ENCODE measurements at places on chromosomes 4 and X.

GRCh38 chrX:43176686-43177085, 398.7 kb upstream of the PPP1R2C start:
- DNase-seq, result no peak

DNA sequence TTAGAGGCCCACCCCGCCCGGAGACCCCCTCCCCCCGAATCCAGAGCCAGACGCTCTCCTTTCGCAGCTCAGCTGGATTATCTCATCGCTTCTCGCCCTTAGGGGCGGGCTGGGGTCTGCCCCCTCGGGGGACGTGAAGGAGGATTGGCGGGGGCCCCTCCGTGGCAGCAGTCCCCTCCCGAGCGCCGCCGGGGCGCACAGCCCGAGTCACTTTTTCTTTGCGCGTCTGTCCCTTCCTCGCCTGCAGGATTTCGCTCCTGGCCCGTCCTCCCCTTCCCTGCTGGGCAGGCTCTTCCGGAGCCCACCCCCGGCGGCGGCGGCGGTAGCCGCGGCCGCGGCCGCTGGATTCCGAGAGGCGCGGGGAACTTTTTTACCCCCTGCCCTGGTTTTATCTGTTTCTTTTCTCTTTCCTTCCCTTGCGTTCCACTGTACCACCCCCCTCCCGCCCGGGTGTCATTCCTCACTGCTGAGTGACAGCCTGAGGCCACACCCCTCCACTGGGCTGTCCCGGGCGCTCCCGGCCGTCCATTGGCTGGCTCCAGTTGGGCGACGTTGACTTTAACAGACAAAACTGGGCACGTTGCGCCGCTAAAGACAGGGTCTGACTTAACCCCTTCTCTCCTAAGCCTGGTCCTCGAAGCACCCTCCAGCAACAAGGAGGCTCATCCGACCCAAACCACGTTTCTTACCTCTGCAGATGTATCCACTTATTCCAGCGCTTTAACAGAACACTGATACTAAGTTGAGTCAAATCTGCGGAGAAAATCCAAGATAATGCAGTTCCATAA, 492 bp upstream of the NKX3-2 start:
- no peak for DNase-seq

- no peak for DNase-seq
Measured at GRCh38 chr4:32752962-32753361, 2032.8 kb downstream of the PCDH7 start.

- no peak for DNase-seq
Measured at GRCh38 chr4:29717287-29718057, 1002.7 kb upstream of the PCDH7 start.

DNA sequence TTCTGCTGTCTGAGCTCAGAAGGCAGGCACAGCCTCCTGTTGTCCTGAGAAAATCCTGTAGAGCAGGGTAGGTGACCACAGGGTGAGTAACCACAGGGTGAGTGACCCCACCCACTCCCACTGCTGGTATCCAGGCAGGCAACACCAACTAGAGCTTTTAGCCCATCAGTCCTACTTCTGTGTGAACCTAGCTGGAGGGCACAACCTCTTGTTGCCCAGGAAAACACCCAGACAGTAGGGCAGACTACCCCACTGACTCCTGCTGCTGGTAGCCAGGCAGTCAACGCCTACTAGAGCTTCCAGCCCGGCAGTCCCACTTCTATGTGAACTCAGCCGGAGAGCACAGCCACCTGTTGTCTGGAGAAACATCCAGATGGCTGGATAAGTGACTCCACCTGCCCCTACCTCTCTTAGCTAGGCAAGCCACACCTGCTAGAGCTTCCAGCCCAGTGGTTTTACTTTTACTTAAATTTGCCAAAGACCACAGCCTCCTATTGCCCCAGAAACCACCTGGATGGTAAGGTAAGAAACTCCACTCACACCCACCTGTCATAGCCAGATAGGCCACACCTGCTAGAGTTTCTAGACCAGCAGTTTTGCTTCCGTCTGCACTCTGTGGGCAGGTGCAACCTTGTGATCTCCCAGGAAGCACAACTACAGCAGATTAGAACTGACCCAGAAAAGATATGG, 371.6 kb downstream of the INPP4B start:
- DNase-seq, result no peak

DNA sequence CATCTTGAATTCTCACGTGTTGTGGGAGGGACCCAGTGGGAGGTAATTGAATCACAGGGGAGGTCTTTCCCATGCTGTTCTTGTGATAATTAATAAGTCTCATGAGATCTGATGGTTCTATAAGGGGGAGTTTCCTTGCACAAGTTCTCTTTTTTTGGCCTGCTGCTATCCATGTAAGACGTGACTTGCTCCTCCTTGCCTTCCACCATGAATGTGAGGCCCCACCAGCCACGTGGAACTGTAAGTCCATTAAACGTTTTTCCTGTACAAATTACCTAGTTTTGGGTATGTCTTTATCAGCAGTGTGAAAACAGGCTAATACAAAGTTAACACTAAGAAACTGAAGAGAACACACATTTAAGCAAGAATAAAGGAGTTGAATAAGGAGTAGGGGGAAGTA, 16.0 kb downstream of the TBCK start:
- no peak for DNase-seq

- DNase-seq, result no peak
Measured at GRCh38 chrX:70289168-70289792, 447 bp downstream of the PDZD11 start.
